ENCODE measurements at places on chromosomes 3 and 15. TPM values are rescaled to one million over a fixed set of nuclear protein-coding genes. Genes with fewer than 3 reads are reported as not detected.
A peak's percentile ranks its signal among the peaks of the same experiment; 100 is the strongest.

The BFSP2 gene
- not detected for total RNA-seq

The TEX55 gene
- not detected for total RNA-seq

The BNC1 gene
- total RNA-seq: 0.85 TPM

The XCR1 gene
- not detected for total RNA-seq

The ADAMTS17 gene
- total RNA-seq: 0.33 TPM

The CCR9 gene
- not detected for total RNA-seq

The CDCP1 gene
- total RNA-seq: 0.17 TPM

GRCh38 chr15:80760960-80761359 is 18.2 kb upstream of the CEMIP start:
- DNase-seq: no peak

- DNase-seq: peak; percentile 26
Observed at GRCh38 chr3:49534581-49535441, 19.5 kb upstream of the BSN start.

- DNase-seq: no peak
Observed at GRCh38 chr15:68910341-68910740, 20.0 kb upstream of the SPESP1 start.

GRCh38 chr15:101156509-101157159 is 95.2 kb downstream of the CHSY1 start:
- no peak for DNase-seq

DNA sequence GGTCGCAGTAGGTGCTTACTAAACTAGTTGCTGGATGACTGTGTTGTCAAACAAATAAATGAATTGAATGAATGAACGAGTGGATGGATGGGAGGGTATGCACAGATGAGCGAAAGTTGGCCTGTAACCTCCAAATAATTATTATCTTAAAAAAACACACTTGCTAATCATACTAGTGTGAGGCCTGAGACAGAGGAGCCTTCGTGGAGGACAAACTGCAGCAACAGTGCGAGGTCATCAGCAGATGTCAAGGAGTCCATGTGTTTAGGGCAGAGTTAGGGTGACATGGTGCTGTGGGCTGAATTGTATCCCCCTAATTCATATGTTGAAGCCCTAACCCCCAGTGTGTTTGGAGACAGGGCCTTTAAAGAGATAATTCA is 24.4 kb downstream of the CORO2B start:
- no peak for DNase-seq

DNA sequence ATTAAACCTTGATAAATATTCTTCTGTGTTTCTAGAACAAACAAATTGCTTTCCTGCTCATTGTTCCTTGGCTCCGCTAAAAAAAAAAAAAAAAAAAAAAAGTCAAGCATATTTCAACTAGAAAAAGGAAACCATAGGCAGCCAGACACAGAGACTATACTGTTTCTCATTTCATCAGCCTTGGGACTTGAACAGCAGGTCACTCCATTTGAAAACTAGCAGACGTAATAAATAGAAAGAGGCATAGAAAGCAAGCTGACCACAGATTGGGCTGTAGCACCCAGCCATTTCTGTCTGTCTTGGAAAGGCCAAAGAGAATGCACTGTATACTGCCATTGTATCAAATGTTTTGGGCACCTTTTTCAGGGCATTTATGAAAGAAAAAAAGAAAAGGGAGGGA is 697.1 kb downstream of the NLGN1 start:
- no peak for DNase-seq

- DNase-seq: no peak
Observed at GRCh38 chr3:112774293-112774926, 72.3 kb downstream of the CD200R1L start.

DNA sequence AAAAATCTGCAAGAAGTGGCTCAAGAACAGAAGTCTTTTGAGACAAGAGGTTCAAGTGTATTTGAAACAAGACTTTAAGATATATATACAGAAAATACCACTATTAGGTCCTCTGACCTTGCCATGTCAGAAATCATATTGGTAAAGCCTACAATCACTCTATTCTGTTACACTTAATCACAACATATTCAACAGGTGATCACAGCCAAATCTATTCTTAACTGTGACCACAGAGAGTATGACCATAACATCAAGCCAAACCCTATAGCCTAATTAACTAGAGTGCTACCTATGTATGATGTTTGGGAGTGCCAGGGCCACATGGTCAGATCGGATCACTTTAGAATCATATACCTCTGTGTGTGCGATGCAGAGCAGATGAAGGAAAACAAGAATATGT is 2.2 kb downstream of the DNAJC19 start:
- no peak for DNase-seq

GRCh38 chr15:25783607-25784540 is 79.3 kb downstream of the ATP10A start:
- no peak for DNase-seq

DNA sequence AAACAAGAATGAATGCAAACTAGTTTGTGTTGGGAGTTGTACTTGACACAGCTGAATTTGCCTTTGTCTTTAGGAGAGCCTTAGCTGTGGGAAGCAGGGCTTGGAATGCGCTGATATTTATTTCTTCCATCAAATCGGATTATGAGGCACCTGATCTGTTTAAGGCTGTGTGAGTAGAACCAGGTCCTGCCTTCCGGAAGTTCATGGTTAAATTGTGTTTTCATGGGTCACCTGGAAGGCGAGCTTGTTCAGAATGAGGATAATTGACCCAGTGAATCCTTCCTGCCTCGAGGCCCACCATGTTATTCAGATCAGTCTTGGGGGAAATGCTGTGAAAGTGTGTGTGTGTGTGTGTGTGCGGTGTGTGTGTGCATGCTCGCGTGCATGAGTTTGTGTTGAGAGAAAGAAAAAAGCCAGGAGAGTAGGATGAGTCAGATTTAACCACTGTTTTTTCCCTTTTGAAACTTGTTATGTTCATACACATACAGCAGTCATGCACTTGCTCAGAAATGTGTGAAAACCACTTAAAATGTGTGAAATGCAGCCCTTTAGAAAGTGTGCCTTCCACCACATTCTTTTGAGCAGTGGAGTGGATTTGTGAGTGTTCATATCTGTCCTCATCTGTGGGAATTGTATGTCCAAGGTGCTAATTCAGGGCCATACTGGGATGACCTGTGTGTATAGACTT is 36.7 kb downstream of the SMAD3 start:
- peak; percentile 69 for DNase-seq

DNA sequence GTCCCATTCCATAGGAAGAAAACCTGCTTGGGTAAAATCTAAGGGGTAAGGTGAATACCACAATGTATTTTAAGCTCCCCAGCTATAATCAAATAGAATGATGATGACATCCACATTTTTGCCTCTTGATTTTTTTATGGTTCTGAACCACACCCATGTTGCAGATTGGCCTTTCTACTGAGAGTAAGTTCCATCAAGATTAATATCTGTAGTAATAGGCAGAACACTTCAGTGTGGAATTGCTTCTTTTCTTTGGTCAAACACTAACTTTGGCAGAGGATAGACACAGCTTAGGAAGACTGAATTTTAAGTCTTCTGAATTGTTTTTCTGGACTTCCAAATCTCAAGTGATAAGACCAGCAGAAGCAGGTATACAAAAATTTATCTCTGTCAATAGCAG is 27.0 kb downstream of the PLS1 start:
- no peak for DNase-seq

GRCh38 chr15:67782691-67782991 is 42.7 kb upstream of the SKOR1 start:
- no peak for DNase-seq

DNA sequence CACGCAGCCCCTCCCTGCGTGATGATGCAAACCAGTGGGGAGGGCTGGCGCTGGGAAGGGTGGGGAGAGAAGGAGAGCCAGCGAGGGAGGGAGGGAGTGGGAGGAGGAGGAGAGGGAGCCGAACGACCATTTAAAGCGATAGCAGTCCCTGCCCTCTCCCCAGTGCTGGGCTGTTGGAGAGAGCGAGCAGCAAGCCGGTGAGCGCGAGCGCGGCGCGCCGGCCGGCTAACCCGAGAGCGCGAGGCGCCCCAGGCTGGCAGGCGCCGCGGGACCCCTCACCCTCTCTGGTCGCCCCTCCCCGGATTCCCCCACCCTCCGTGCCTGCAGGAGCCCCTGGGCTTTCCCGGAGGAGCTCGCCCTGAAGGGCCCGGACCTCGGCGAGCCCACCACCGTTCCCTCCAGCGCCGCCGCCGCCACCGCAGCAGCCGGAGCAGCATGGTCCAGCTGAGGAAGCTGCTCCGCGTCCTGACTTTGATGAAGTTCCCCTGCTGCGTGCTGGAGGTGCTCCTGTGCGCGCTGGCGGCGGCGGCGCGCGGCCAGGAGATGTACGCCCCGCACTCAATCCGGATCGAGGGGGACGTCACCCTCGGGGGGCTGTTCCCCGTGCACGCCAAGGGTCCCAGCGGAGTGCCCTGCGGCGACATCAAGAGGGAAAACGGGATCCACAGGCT is at the start of gene GRM7:
Gene GRM7, plus strand, starts transcription at position 162 of the 671 bp plus-strand sequence.
- no peak for DNase-seq

DNA sequence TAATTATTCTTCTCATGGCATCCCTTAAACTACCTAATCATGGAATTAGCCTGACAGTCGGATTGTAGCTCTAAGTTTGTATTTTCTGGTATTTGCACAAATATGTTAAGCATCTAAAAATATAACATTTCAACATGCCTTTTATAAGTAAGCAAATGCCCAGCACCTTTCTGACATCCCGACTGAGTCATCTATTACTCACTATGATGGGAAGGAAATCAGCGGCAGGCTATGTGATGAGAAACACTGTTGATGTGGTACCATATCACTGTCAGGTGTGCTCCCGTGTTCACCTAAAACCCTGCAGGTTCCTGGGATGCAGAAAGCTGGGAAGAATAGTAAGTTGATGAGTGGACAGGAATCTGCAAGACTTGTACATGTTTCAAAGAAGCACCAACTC is 367.8 kb upstream of the IL12A start:
- DNase-seq: peak; percentile 66

DNA sequence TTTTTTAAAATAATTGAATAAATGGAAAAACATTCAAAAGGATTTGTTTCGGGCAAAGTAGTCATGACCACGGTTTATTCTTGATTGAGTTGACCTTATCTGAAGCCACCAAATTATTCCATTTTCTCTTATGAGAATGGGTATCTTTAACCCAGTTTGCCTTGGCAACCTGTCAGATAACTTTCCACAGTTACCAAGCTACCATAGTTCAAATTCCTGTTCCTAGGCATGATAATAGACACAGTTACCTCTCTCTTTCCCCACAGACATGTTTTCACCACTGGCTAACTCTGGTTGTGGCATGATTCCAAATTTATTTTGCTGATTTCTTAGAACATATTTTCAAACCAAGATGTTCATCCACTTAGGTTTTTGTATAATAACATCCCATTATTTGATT is 84.9 kb downstream of the NECTIN3 start:
- DNase-seq: no peak

- no peak for DNase-seq
Observed at GRCh38 chr3:109927726-109928125, 590.4 kb upstream of the DPPA4 start.

DNA sequence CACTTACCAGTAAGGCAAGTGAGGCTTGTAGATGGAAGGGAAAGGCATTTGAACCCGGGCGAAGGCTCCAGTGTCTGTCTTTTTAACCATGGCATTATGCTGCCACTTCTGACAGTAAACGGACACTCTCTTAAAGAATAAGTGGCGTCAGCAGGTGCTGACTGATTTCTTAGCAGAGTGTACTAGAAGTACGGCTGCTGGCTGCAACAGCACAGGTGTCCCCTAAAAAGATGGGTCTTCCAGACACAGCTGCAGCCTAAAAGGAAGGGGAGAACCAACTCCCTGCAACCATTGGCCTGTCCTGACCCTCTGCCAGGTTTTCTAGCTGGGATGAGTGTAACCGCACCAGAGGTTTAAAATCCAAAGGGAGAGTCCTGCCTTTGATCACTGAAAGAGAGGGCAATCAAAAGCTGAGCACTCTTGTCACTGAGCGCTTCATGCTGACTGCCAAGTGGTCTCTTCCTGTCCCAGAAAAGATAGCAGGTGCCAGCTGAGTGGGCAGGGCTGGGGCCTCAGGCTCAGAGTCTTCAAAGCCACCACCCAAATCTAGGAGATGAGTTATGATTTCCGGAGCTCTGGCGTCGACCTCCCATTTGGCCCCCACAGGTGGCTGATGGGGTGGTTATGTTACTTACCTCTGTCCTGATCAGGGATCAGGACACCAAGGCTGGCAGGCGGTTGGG is 255.8 kb downstream of the SLCO3A1 start:
- DNase-seq: no peak

DNA sequence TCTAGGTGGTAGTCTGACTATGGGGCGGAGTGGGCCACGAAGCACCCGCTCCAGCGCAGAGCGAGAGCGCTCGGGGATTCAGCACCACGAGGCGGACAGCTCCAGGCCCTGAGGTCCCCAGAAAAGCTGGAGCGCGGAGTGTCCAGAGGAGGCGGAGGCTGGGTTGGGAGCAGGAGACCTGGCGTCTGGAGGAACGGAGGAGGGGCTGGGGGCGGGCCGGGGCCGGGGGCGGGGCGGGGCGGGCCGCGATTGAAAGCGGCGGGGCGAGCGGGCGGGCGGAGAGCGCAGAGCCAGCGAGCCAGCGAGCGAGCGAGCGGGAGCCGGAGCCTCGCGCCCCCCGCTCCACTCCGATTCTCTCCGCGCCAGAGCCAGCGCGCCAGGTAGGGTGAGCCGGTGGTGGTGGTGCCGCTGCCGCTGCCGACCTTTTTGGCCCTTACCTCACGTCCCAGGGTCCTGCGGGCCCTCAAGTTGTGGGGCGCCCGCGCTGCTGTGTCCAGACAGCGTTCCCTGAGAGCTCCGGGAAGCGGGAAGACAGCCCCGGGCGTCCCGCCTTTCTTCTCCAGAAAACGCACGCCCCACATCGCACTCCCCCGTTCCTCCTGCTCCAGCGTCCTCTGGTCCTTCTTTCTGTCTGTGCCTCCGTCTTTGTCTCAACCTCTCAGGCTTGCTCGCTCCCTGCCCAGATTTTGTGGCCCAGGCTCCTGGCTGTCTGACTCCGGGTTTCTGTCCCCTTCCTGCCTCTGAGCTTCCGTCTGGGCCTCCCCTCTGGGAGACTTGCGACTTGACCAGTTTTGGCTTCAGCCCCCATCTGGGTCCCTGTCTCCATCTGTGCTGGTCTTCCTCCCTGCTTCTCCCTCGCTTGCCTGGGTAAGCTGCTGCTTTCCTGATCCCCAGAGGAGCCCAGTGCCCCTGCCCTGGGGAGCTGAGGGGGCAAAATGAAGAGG is at the start of gene GRM2:
Gene GRM2, plus strand, starts transcription at position 281 of the 944 bp plus-strand sequence. CDS start 1,916 bp downstream, outside the sequence.
- DNase-seq: peak; percentile 85

GRCh38 chr3:26259176-26259575 is 363.4 kb upstream of the LRRC3B start:
- DNase-seq: no peak

GRCh38 chr3:134473868-134474546 is 11.8 kb downstream of the ANAPC13 start:
- peak; percentile 87 for DNase-seq

DNA sequence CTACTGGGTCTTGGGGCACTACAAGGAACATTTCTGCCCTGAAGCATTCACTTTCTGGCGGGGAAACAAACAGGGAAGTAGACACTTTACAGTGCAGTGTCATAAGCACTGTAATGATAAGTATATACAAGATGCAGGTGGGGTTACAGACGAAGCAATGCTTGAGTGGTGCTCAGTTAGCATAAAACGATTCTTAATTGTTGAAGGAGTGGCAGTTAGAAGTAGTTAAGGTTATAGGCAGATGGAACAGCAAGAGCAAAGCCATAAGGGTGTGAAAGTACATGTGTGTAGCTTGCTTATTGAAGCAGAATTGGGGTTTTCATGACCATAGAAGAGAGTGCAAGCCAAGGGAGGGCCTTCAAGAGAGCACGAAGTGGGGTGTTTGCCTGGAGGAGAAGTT is 46.2 kb downstream of the SLC25A26 start:
- DNase-seq: no peak

- no peak for DNase-seq
Observed at GRCh38 chr15:49742381-49742780, 121.5 kb downstream of the DTWD1 start.

Data from dermis blood vessel endothelial cell (primary cell).